RWPE2 (cell line): ENCODE measurements at places on chromosomes 3 and 15.

DNA sequence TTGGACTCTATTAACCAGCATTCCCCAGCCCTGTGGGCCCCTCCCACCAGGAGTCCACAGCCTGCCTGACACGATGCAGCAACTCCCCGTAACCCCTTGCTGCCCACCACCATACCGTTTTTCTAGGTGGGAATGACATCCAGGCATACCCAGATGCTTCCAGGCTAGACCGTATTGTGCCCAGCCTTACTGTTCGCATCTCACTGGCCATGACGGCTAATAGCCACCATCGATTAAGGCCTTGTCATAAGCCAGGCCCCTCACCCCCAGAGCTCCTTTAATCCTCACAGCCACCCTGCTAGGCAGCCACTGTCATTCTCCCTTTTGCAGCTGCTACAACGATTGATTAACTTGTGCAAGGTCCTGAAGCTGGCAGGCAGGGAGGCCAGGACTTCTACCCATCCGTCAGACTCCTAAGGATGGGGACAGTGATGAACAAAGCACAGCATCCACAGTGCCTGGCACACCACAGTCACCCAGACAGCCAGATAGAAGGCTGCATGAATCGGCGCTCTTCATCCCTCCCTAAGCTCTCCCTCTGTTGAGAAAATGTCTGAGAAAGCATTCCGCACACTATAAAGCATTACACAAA lies 60.0 kb upstream of the FLNB start:
- H3K27ac ChIP-seq, result no peak overlapping the region
- no peaks in the 10 kb centered on the region for H3K36me3 ChIP-seq
- peaks cover 27% of the 10 kb centered on the region for H3K4me1 ChIP-seq

DNA sequence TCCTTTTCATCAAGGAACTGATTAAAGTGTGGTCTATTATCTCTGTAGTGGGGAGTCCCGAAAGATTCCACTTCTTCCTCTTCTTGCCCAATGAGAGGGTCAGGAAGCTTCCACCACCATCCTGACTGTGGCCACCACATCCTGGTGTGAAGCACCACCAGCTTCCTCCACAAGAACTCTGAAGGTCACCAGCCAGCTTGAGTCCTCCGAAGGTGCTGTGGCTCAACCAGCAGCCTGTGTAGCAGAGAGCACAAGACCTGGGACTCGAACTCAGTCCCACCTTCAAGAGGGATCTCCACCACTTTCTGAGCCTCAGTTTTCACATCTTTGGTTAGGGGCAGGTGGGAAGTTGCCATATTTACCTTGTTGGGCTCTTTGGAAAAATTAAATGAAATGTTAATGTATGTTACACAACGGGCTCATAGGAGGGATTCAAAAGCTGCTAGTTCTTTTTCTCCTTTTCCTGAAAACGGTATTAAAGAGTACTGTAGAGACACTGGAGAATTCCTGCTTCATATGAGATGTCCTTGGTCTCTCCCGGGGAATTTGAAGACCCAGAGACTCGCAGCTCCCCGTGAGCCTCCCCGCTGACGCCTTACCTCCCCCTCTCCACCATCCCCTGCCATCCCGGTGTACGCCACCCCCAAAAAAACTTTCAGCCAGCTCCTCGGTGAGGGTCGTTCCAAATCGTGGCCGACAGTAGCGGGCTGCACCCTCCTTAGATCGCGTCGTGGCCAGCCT lies 816 bp upstream of the ACAN start:
- peaks cover 12% of the 10 kb centered on the region for H3K4me1 ChIP-seq
- H3K36me3 ChIP-seq, result no peaks in the 10 kb centered on the region
- H3K27me3 ChIP-seq, result peaks cover 40% of the 10 kb centered on the region
- H3K27ac ChIP-seq, result no peak overlapping the region
- DNase-seq, result no peak

- peaks cover 14% of the 10 kb centered on the region; the same call in 1 of the 2 replicates for H3K36me3 ChIP-seq
- peaks cover 31% of the 10 kb centered on the region for H3K4me1 ChIP-seq
- H3K4me3 ChIP-seq, result no peak overlapping the region
- no peak overlapping the region for H3K27ac ChIP-seq
- no peaks in the 10 kb centered on the region for H3K27me3 ChIP-seq
Measured at GRCh38 chr15:64524778-64525177, 64.4 kb downstream of the ZNF609 start.

- no peaks in the 10 kb centered on the region for H3K27me3 ChIP-seq
- H3K4me1 ChIP-seq, result peaks cover 5% of the 10 kb centered on the region
- peak within 1 kb of the TSS; percentile 81 for H3K27ac ChIP-seq
- DNase-seq, result peak; percentile 95
- H3K4me3 ChIP-seq, result peak within 1 kb of the TSS; percentile 59
- peaks cover 17% of the 10 kb centered on the region for H3K36me3 ChIP-seq
Measured at GRCh38 chr15:34367101-34368081, at the start of gene LPCAT4. Gene LPCAT4, minus strand, starts transcription at chr15:34367196. Its CDS starts 96 bp downstream, at chr15:34367100.

DNA sequence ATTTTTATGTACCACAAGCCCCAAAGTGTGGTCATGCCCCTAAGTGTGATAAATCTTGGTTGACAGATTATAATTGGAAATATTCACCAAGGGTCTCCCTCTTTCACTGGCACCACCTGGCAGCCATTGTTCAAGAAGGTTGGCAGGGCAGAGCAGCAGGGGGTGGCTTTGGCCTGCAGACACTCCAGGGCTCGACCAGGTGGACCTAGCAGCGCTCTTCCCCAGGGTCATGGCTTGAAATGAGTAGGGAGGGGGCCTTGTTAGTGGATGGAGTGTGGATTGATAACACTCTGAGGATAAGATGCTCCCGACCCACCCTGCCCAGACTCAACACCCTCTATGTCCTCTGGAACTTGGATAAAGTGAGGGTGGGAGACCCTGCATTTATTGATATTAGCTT lies 58.2 kb upstream of the KLHL25 start:
- no peaks in the 10 kb centered on the region for H3K36me3 ChIP-seq
- no peak overlapping the region for H3K27ac ChIP-seq
- H3K27me3 ChIP-seq, result peaks cover 4% of the 10 kb centered on the region
- no peak overlapping the region for H3K4me3 ChIP-seq
- no peaks in the 10 kb centered on the region for H3K4me1 ChIP-seq

GRCh38 chr15:43515741-43516140 lies 1.7 kb upstream of the MAP1A start:
- no peaks in the 10 kb centered on the region for H3K36me3 ChIP-seq
- no peaks in the 10 kb centered on the region for H3K27me3 ChIP-seq
- H3K27ac ChIP-seq, result no peak overlapping the region

DNA sequence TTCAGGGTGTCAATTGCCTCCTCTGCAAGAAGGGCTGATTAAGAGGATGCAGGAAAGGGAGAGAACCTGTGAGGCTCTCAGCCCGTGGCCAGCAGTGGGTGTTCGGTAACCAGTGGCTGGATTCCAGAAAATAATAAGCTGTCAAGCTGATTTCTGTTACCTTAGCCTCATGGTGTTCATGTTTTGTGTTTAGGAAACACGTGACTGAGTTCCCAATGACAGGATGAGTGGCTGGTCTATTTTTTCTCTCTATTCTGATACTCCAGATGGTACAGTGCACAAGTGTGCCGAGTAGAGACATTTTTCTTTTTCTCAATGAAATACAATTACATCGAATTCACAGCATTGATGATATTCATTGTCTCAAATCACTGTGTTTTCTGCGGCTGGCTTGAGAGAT lies 43.6 kb downstream of the EDEM1 start:
- H3K4me3 ChIP-seq, result no peak overlapping the region
- no peak overlapping the region for H3K27ac ChIP-seq
- H3K36me3 ChIP-seq, result no peaks in the 10 kb centered on the region

- no peak for DNase-seq
- no peaks in the 10 kb centered on the region for H3K4me1 ChIP-seq
- no peaks in the 10 kb centered on the region for H3K36me3 ChIP-seq
- peaks cover 11% of the 10 kb centered on the region for H3K27me3 ChIP-seq
Measured at GRCh38 chr15:53535886-53536285, 223.6 kb downstream of the WDR72 start.

DNA sequence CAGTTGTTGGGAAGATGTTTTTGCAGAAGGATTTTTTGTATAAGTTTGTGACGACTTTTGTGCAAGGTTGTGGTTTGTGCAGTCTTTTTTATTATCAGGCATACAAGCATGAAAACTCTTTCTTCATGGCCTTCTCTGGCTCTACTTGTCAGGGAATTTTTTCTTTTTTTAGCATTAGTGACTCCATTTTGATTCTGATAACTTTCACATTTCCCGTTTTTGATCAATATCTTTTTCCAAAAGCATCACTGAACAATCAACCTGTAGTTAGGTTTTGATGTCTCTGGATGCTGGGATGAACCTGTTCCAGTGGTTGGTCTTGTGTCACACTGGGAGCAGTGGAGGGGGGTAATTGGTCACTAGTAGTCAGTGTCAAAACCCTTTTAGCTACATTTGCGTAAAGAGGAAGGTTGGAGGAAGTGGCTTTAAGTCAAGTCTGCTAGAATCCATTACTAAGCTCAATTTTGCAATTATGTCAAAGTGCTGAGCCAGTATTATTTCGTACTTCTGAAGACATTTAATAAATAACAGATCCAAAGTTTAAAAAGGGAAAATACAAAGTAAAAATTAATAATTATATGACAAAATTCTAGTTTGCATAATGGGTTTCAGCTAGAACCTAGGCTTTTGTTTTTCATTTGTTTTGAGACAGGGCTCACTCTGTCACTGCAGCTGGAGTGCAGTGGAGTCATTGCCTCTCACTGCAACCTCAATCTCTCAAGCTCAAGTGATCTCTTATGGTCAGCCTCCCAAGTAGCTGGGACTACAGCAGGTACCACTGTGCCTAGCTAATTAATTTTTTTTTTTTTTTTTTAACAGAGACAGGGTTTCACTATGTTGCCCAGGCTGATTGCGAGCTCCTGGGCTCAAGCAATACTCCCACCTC lies 18.8 kb upstream of the CFAP161 start:
- no peak overlapping the region for H3K4me3 ChIP-seq
- H3K27ac ChIP-seq, result peak overlapping the region; percentile 76
- H3K36me3 ChIP-seq, result no peaks in the 10 kb centered on the region
- no peak for DNase-seq
